ENCODE measurements at places on chromosomes 16 and 17.

DNA sequence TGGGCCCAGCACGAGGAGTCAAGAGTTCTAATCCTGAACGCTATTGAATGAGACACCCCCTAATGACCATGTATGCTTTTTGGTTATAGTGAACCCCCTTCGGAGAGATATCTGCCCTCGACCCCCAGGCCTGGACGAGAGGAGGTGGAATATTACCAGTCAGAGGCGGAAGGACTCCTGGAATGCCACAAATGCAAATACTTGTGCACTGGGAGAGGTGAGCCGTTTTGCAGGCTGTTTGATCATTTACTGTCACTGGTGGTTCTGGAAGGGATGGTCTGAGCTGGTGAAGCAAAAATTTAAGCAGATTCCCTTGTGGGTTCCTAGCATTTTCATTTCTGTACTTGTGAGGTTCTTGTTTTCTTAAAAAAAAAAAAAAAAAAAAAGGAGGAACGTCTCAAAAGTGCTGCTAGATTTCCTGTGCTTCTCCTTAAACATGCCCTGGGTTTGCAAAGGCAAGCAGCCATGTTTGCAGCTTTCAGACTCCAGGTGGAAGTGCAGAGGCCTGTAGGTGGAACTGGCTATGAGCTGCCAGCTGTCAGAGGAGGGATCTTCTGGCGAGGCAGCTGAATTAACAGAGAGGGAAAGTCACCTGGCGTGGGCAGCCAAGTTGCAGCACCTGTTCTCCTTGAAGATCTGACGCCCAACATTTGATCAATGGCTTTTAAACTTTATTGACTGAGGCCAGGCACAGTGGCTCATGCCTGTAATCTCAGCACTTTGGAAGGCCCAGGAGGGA is 3.5 kb downstream of the MARVELD3 start:
- DNase-seq, result no peak

GRCh38 chr16:53090591-53091411 is 36.0 kb downstream of the CHD9 start:
- DNase-seq, result no peak

DNA sequence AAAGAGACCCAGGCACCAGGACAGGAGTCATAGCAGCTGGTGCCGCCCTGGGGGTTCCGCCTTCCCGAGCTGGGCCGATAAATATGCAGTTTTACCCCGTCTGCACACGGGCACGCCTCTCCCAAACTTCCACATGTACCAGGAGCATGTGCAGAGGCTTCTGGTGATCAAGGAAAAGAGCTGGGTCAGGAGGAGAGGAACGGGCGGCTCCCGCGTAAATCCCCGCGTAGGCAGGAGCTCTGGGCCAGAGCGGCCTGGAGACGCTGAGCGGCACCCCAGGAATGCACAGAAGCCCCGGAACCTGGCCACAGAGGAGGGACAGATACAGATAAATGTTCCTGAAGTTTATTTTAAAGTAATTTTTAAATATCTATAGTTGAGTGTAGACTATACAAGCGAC is 46.6 kb upstream of the METRNL start:
- no peak for DNase-seq

DNA sequence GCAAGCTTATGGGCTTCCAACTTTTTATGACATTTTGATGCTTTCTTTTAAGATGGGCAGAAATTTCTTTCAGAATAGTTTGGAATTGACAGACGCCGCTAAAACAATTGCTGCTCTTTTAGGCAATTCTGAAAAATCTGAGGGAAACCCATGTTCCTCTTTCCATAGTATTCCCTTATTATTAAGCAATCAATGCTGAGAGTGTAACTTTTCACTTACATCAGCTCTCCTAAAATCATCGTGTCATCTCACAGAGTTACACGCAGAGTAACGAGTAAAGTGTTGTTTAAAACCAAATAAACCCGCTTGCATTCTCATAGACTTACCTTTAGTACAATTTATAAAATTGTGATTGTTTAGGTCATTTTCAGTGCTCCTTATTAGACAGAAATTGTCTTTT is 150.6 kb downstream of the MAF start:
- DNase-seq, result no peak

GRCh38 chr17:8985054-8985701 is 19.7 kb upstream of the PIK3R5 start:
- no peak for DNase-seq

DNA sequence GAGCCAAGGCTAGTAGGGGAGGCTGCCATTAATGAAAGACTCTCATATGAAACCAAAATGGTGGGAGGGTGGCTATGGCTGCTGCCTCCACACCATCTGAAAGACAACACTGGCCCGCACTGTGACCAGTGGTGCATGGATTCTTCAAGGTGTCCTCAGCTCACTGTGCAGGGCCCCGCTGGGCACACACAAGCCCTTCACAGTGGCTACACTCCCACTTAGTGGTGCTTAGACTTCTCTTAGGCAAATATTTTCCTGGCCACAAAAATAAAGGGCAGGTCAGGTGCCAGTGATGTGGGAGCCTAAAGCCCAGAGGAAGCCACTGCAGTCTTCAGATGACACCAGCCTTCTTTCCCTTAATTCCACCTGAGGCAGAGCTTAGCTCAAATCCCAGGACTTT is 38.1 kb upstream of the IRX3 start:
- DNase-seq, result no peak

GRCh38 chr17:70929226-70929625 is 759.9 kb downstream of the KCNJ2 start:
- no peak for DNase-seq

- DNase-seq, result no peak
These were observed 4.5 kb downstream of the MFSD6L start for GRCh38 chr17:8794636-8795035.

GRCh38 chr17:16302856-16303255 is 50.4 kb downstream of the CENPV start:
- no peak for DNase-seq

DNA sequence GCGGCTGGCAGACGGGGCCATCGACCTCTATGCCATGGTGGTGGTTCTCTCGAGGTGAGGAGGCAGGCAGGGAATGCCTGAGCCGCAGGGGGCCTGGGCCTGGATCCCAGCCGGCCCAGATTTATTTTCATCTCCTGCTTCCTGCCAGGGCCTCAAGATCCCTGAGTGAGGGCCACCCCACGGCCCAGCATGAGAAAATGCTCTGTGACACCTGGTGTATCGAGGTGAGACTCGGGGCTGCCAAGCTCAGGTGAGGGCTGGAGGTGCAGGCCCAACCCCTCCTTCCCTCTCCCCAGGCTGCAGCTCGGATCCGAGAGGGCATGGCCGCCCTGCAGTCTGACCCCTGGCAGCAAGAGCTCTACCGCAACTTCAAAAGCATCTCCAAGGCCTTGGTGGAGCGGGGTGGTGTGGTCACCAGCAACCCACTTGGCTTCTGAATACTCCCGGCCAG is 4.9 kb downstream of the ACADVL start:
- DNase-seq, result no peak

GRCh38 chr17:44402564-44403172 is 13.2 kb upstream of the ITGA2B start:
- DNase-seq, result no peak

- DNase-seq, result peak; percentile 74
These were observed at the start of gene NFAT5 for GRCh38 chr16:69565671-69566239. TSS of gene NFAT5 (plus strand) at chr16:69565966. CDS start at chr16:69566302, 336 bp downstream.

GRCh38 chr16:52433643-52434042 is 113.3 kb downstream of the TOX3 start:
- no peak for DNase-seq

- no peak for DNase-seq
These were observed 12.7 kb upstream of the ARHGAP23 start for GRCh38 chr17:38415250-38416194.

GRCh38 chr16:82741073-82741615 is 114.4 kb downstream of the CDH13 start:
- DNase-seq, result no peak

DNA sequence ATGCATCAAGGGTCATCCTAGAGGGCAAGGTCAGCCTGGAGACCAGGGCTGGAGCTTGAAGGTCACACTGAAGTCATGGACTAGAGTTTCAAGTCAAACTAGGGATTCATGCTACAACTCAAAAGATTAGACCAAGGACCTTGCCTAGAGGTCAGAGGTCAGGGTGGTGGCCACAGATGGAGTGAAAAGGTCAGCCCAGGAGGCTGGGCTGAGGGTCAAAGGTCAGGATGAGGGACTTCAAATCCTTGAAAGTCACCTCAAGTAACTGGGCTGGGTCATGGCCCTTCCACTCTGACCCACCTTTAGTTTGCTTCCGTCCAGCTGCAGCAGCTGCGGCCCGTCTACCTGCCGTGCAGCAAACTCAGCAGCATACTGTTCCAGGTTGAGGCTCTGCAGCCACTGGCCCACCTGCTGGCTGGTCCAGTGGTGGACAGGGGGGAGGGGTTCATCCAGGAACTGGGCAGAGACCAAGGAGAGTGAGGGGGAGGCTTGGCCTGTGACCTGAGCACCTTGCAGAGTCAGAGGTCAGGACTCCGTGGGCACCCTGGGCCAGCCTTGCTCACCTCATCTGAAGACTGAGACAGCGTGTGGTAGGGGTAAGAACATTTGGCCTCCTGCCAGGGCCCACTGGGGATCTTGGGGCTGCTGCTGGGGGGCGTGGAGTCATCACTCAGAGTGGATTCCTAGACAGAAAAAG is 16.2 kb downstream of the SAMD14 start:
- DNase-seq, result no peak

DNA sequence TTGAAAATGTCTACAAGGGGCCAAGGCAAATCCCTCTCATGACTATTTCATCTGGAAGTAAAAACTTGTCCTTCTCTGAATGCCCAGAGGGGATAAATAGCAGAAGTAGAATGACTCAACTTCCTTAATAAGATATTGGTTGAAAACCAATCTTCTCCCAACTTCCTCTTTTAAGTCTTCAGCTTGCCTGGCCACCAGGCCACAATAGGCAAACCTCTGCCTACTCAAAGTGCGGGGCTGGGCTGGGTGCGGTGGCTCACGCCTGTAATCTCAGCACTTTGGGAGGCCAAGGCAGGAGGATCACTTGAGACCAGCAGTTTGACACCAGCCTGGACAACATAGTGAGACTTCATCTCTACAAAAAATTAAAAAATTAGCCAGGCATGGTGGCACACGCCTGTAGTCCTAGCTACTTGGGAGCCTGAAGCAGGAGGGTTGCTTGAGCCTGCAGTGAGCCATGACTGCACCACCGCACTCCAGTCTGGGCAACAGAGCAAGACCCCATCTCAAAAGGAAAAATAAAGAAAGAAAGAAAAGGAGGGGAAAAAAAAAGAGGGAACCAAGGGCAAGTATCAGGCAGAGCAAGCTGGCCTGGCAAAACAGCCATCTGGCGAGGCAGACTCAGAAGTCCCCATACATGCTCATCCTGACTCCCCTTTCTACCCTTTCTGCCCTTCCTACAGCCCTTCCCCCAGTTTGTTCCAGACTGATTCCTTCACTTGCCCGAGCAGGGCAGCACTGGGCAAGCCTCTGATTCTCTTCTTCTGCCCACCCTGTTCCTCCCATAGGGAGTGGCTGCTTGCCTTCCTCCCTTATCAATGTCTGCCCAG is 20.6 kb downstream of the MAP3K14 start:
- no peak for DNase-seq

DNA sequence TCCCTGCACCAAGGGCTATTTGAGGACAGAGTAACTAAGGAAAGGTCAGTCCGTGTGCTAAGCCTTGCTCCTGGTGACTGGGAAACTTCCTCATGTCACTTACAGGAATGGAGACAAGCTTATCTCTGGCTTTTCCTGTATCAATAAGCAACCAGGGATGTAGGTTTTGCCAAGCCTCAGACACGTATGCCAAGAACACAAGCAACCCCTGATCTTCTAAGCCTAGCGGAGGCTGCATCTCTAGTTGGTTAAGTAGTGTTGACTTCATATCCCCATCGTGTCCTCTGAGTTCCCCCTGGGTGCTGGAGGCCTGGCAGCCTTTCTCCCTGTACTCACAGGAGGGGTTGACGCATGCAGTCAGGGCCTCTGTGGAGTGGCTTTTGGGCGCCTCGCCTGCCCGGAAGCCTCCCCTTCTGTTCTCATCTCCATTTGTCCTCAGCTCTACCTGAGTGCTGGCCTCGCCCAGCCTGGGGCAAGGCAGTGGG is 1.4 kb upstream of the C1QTNF1 start:
- DNase-seq, result no peak

GRCh38 chr16:27253526-27253930 is 15.0 kb downstream of the NSMCE1 start:
- peak; percentile 75 for DNase-seq

GRCh38 chr16:66444049-66444481 is 17.0 kb downstream of the BEAN1 start:
- no peak for DNase-seq

DNA sequence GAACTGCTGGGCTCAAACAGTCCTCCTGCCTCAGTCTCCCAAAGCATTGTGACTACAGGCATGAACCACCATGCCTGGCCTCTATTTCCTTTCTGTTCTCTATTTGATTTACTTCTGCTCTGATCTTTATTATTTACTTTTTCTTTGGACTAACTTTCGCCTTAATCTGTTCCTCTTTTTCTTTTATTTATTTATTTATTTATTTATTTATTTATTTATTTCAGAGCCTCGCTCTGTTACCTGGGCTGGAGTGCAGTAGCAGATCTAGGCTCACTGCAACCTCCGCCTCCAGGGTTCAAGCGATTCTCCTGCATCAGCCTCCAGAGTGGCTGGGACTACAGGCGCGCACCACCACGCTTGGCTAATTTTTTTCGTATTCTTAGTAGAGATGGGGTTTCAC is 1158.3 kb upstream of the GOT2 start:
- no peak for DNase-seq

GRCh38 chr16:15790458-15790857 is 66.4 kb downstream of the MYH11 start:
- DNase-seq, result no peak

- peak; percentile 10 for DNase-seq
These were observed 218.7 kb downstream of the MRTFB start for GRCh38 chr16:14289692-14290340.

DNA sequence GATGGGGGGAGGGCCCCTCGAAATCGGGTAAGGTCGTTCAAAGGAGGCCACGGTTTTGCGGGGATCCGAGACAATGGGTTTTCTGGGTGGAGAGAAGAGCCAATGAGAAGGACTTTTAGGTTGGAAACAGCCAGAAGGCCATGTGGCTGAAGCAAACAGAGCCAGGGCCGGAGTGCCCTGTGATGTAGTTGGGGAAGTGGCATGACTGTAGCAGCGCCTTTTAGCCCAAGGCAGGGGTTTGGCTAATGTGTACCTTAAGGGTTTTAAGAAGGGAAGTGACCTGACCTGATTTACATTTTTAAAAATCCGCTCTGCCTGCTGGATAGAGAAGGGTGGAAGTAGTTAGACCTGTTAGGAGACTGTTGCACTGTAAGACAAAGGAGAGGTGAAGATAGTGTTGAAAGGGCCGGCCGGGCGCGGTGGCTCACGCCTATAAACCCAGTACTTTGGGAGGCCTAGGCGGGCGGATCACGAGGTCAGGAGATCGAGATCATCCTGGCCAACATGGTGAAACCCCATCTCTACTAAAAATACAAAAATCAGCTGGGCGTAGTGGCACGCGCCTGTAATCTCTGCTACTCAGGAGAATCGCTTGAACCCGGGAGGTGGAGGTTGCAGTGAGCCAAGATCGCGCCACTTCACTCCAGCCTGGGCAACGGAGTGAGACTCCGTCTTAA is 1.0 kb downstream of the LYRM1 start:
- DNase-seq, result peak; percentile 67

GRCh38 chr17:64491994-64492393 is 4.9 kb downstream of the POLG2 start:
- no peak for DNase-seq

- no peak for DNase-seq
These were observed 82.4 kb upstream of the KIF2B start for GRCh38 chr17:53740312-53740711.

Measured in kidney glomerular epithelial cell (primary cell).